GM23248 (cell line): ENCODE measurements at places on chromosomes 11 and 22. TPM values are rescaled to one million over a fixed set of nuclear protein-coding genes. Genes with fewer than 3 reads are reported as not detected.

Gene SCUBE1
- total RNA-seq, result not detected in 2 replicates

Gene CEP126
- 2.0 and 3.5 TPM in 2 replicates for total RNA-seq

DNA sequence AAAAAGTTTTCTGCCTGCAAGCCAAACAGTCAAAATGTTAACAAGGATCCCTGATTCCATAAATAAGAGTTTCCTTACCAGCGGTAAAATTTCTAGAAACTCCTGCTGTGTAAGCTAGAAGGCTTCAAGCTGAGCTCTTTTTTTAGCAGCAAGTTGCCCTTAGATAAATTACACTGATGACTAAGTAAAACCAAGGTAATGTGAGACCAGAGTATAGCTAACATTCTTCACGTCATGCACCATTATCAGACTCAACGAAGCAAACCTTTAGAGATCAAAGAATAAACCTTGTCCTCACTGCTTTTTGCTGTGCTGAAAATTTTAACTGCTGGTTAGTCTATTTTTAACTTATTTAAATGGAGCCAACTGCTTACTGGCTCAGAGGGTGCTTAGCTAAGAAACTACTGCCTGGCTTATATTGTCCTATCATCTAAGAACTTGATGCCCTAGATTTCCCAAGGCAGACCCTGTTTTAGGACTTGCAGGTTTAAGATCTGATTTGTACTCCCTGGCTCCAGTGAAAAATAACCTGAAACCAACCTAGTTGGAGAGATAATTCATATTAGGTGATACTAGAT lies 900.7 kb downstream of the JRKL start:
- no peak for DNase-seq
- no peaks in the 10 kb centered on the region for H3K4me1 ChIP-seq
- no peaks in the 10 kb centered on the region for H3K27me3 ChIP-seq
- no peaks in the 10 kb centered on the region for H3K36me3 ChIP-seq

DNA sequence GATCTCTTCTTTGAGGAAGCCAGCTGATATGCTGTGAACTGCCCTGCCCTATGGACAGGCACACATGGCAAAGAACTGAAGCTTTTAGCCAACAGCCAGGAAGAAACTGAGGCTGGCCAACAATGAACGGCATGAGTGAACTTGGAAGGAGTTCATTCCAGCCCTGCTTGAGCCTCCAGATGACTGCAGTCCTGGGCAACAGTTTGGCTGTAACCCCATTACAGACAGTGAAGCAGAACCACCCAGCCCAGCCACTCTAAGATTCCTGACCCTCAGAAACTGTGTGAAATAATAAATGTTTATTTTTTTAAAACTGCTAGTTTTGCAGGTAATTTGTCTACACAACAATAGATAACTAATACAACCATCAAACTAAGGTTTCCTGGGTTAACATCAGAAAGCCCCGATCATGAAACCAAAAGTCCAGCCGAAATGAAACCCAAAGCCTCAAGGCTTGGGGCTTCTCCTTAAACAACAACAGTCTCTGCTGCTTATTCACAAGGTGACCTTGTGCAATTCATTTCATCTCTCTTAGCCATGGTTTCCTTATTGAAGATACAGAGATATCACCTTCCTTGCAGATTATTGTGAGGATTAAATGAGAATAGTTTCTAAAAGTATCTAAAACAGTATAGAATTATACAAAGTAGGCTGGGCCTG lies 31.4 kb downstream of the PAK1 start:
- H3K36me3 ChIP-seq, result no peaks in the 10 kb centered on the region
- no peak overlapping the region for H3K27ac ChIP-seq

GRCh38 chr11:64755681-64756361 lies 4.0 kb downstream of the PYGM start:
- H3K4me3 ChIP-seq, result no peak overlapping the region
- H3K27me3 ChIP-seq, result no peaks in the 10 kb centered on the region
- no peak for DNase-seq
